Aorta (tissue), 5 donors: ENCODE measurements at places on chromosomes 12 and 14.

- no peaks in the 10 kb centered on the region for H3K27me3 ChIP-seq
- peaks cover 3% of the 10 kb centered on the region for H3K4me1 ChIP-seq
- H3K36me3 ChIP-seq: no peaks in the 10 kb centered on the region
- DNase-seq: no peak
Observed at GRCh38 chr12:91662021-91662420, 479.4 kb upstream of the DCN start.

GRCh38 chr14:89787525-89787924 is 167.0 kb downstream of the EFCAB11 start:
- no peak overlapping the region for H3K27ac ChIP-seq
- no peaks in the 10 kb centered on the region for H3K4me1 ChIP-seq
- no peak overlapping the region for H3K4me3 ChIP-seq
- no peaks in the 10 kb centered on the region for H3K27me3 ChIP-seq
- no peak for DNase-seq

DNA sequence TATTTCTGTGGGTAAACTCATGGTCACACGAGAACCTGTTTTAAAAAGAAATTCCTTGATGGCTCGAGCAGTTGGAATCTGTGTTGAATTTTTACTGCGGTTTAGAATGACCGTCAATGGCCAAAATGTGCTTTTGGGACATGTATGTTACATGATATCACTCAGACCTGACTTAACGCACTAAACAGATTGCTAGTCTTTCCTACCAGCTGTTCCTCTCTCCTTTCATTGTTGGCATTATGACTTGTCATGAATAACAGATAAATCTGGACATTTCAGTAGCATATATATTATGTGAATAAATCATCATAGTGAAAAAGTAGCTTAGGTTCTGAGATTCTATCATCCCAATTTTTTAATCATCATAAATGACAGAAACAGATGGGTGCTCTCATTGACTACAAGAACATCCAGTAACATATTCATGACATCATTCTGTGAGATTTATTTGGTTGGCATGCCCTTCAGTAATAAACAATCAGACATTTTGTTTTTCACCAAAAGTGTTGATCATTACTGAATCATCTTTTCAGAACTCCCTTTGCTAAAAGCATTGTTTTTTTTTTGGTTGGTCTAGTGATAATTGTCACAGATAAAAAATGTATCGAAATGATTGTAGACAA is 57.9 kb upstream of the NAV3 start:
- H3K27me3 ChIP-seq: no peaks in the 10 kb centered on the region
- no peaks in the 10 kb centered on the region for H3K36me3 ChIP-seq
- DNase-seq: no peak
- H3K4me1 ChIP-seq: no peaks in the 10 kb centered on the region
- H3K27ac ChIP-seq: no peak overlapping the region

- no peaks in the 10 kb centered on the region for H3K27me3 ChIP-seq
- no peak overlapping the region for H3K4me3 ChIP-seq
- no peaks in the 10 kb centered on the region for H3K4me1 ChIP-seq
- no peaks in the 10 kb centered on the region for H3K36me3 ChIP-seq
- H3K27ac ChIP-seq: no peak overlapping the region
Observed at GRCh38 chr12:38759621-38760020, 145.8 kb downstream of the CPNE8 start.

DNA sequence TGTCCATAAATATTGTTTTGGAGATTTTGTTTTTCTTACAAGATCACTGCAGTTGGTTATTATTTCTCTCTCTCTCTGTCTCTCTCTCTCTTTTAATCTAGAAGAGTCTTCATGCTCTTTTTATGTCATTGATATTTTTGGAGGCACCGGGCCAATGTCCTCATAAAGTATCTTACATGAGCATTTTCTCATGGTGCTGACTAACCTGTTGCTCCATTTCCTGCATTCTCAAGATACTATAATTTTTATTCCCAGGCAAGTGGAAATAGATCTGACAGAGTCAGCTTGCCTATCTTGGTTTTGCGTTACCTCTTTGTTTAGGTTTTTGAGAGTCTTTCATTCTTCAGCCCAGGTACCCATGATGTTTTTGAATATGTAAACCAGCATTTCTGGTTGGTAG is 938.8 kb upstream of the FBXO33 start:
- H3K4me1 ChIP-seq: no peaks in the 10 kb centered on the region
- no peak overlapping the region for H3K4me3 ChIP-seq
- no peaks in the 10 kb centered on the region for H3K36me3 ChIP-seq
- no peak overlapping the region for H3K27ac ChIP-seq

DNA sequence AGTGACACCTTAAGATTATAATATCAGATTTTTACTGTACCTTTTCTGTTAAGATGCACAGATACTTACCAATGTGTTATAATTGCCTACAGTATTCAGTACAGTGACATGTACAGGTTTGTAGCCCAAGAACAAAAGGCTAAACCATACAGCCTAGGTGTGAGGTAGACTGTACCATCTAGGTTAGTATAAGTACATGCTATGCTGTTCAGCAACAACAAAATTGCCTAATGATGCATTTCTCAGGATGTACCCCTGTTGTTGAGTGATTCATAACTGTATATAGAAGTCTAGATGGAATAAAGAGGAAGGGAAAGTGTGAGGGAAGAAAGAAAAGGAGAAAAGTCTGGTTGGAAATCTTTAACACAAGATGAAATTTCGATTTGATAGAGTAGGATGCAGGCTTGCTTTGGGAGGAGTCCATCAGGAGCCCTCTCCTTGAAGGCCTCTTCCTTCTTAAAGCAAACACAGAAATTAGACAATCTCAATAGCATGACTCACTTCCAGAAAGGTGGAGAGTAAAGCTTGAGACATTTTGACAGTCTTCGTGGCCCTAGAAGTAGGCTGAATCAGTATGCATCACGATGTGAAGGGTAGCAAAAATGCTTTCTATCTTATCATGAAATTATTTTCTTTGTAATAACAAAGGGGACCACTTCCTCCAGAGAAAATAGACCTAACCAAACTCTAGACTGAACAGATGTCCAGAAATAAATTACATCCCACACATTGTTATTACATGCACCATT is 191.5 kb downstream of the SYT1 start:
- H3K4me1 ChIP-seq: no peaks in the 10 kb centered on the region
- H3K27me3 ChIP-seq: no peaks in the 10 kb centered on the region
- H3K27ac ChIP-seq: no peak overlapping the region
- no peaks in the 10 kb centered on the region for H3K36me3 ChIP-seq
- DNase-seq: no peak
- H3K4me3 ChIP-seq: no peak overlapping the region

GRCh38 chr14:37167151-37168047 is 5.0 kb downstream of the SLC25A21 start:
- H3K27me3 ChIP-seq: no peaks in the 10 kb centered on the region
- no peaks in the 10 kb centered on the region for H3K4me1 ChIP-seq
- H3K4me3 ChIP-seq: no peak overlapping the region
- DNase-seq: no peak

- no peaks in the 10 kb centered on the region for H3K36me3 ChIP-seq
- no peaks in the 10 kb centered on the region for H3K4me1 ChIP-seq
- no peaks in the 10 kb centered on the region for H3K27me3 ChIP-seq
- H3K27ac ChIP-seq: peak overlapping the region; percentile 98
- DNase-seq: no peak
Observed at GRCh38 chr14:34461334-34462131, 507 bp downstream of the SPTSSA start.

DNA sequence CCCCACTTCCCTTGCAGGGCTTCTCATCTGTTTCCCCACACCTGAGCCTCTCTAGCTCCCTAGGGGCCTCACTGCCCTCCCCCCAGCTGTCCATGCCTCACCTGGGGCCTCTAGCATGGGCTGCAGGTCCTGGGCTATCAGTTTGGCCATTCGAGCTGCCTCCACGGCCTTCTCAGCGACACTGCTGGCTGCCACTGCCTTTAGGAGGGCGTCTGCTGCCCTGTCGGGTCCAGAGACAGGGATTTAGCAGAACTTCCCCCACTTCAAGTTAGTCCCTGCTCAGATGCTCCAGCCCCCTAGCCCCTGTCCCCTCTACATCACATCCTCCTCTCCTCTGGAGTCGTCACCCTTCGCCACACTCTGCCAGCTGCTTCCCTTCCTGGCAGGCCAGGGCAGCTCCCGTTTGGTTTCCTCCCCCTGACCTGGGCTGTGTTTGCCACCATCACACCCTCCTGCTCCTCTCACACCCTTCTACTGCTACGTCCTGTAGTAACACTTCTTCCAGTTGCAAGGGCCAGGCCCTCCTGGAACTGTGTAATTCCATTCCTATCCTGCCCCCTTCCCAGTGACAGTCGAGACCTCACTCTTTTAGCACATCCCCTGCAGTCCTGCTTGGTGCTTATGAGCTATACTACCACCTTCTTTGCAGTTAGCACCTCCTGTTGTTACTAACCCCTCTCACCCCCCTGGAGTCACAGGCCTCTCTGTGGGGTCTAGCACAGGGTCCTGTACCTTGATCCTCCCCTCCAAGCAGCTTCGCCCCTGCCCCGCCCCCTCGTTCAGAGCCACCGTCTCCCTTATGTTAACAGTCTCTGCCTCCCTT is 4.3 kb upstream of the AP1G2 start:
- no peaks in the 10 kb centered on the region for H3K4me1 ChIP-seq
- DNase-seq: peak; percentile 46
- no peaks in the 10 kb centered on the region for H3K36me3 ChIP-seq

DNA sequence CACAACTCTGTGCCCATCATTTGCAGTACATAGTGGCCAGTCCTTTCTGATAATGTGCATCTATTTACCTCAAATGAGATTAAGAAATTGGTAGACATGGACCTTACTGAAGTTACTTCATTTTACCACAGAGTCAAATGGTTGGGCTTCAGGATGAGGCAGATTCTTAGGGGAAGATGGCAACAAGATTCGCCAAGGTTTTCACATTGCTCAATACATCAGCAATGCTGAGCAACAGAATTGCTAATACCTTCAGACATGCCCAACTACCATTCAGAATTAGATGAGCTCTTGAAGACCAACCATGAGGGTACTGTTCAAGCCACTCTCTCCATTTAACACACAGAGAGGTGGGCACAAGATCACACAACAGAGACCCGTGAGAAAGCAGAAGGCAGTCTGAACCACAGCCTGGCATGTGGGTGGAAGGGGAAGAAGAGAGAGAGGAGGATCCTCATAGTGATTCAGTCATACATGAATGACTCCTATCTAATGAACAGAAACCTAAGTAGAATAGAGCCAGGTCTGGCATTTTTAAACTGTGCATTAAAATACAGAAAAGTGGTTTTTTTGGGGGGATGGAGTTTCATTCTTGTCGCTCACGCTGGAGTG is 28.5 kb downstream of the CPM start:
- H3K27ac ChIP-seq: no peak overlapping the region
- no peaks in the 10 kb centered on the region for H3K27me3 ChIP-seq
- H3K4me3 ChIP-seq: no peak overlapping the region
- H3K4me1 ChIP-seq: no peaks in the 10 kb centered on the region
- no peak for DNase-seq
- H3K36me3 ChIP-seq: no peaks in the 10 kb centered on the region

DNA sequence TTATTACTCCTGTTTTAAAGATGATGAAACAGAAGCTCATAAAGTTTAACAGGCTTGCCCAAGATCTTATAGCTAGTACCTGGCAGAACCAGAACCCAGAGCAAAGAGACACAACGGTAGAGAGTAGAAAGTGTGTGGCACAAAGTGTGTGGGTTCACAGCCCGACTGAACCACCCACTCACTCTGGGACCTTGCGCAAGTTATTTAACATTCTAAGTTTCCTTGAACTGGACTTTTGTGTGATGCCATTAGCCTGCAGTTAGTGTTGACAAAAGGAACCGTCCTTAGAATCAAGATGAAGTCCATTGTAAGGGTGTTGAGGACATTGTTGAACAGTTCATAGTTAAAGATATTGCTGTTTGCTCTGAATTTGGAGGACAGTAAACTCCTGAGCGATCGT is 29.9 kb upstream of the RIC8B start:
- no peak overlapping the region for H3K27ac ChIP-seq
- no peaks in the 10 kb centered on the region for H3K4me1 ChIP-seq
- no peaks in the 10 kb centered on the region for H3K27me3 ChIP-seq
- H3K36me3 ChIP-seq: no peaks in the 10 kb centered on the region
- H3K4me3 ChIP-seq: no peak overlapping the region

GRCh38 chr12:47837190-47838171 is 17.8 kb upstream of the HDAC7 start:
- H3K36me3 ChIP-seq: no peaks in the 10 kb centered on the region
- H3K27ac ChIP-seq: no peak overlapping the region
- H3K27me3 ChIP-seq: no peaks in the 10 kb centered on the region

DNA sequence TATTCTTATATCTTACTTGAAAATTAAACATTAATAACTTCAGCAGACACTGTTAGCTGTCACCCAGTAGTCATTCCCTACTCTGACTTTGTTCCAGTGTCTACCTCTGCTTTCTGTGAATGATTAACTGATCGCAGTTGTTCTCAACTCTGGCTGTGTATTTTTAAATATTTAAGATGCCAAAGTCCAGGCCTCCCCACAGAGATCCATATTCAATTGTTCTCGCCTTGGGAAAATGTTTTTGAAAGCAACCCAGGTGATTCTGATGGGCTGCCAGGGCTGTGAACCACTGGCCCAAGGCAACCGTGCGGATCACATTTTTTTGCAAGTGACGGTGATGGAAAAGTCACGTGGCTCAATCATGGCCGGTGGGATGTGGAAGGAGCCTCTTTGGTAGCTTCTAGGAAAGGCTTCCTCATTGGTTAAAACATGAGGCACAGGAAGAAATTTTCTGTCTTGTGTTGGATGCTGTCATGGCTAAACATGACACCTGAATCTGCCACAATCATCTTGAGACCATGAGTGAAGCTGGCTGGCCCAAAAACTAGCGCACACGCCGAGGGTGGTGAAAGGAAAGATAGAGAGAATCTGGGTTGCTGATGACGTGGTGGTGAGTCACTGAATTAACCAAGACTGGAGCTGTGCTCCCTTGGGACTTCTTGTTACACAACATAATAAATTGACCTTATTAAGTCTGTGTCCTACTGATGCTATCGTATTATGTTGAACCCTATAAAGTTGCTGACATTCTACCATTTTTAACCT is 37.2 kb downstream of the RDH12 start:
- H3K27me3 ChIP-seq: no peaks in the 10 kb centered on the region
- H3K27ac ChIP-seq: no peak overlapping the region
- H3K36me3 ChIP-seq: no peaks in the 10 kb centered on the region
- H3K4me1 ChIP-seq: no peaks in the 10 kb centered on the region
- H3K4me3 ChIP-seq: no peak overlapping the region
- peak; percentile 70 for DNase-seq

DNA sequence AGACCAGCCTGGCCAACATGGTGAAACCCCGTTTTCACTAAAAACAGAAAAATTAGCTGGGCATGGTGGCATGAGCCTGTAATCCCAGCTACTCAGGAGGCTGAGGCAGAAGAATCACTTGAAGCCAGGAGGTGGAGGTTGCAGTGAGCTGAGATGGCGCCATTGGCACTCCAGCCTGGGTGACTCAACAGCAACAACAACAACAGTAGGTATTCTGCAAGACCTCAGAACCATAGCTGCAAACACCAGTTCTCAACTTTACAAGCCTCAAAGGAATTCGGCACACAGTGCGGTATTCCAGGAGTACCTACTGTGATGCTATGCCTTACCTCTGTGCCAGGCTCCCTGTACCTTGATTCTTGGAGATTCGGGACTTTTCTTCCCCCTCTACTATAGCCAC is 15.8 kb downstream of the FOXN3 start:
- no peak overlapping the region for H3K4me3 ChIP-seq
- H3K36me3 ChIP-seq: no peaks in the 10 kb centered on the region
- no peak for DNase-seq
- H3K27ac ChIP-seq: no peak overlapping the region
- H3K27me3 ChIP-seq: no peaks in the 10 kb centered on the region
